ENCODE measurements at places on chromosomes 3 and 15. TPM values are rescaled to one million over a fixed set of nuclear protein-coding genes. Genes with fewer than 3 reads are reported as not detected.

- no peaks in the 10 kb centered on the region for H3K4me1 ChIP-seq
- H3K27me3 ChIP-seq = no peaks in the 10 kb centered on the region
- no peak overlapping the region for H3K4me3 ChIP-seq
- no peaks in the 10 kb centered on the region for H3K36me3 ChIP-seq
- DNase-seq = no peak
Measured at GRCh38 chr3:189342811-189343210, 171.0 kb downstream of the TPRG1 start.

- no peaks in the 10 kb centered on the region for H3K4me1 ChIP-seq
- H3K4me3 ChIP-seq = no peak overlapping the region
- DNase-seq = no peak
- no peak overlapping the region for H3K27ac ChIP-seq
- H3K36me3 ChIP-seq = no peaks in the 10 kb centered on the region
Measured at GRCh38 chr15:73844356-73844755, 29.0 kb upstream of the TBC1D21 start.

DNA sequence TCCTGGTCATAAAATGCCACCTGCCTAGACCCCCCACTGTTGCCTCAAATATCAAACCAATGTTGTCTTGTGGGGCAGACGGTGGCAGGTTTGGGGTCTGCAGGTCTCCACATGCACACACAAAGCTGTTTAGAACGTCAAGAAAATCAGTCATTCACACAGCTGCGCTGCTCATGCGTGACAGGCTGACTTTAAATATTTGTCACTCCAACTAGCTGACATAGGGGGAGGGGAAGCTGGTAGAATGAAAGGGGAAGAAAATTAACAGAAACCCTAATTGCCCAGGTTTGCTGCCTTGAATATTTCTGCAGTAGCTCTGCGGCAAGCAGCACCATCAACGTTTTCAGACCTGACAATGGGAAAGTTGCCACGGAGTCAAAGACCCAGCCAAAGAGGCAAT, 201.8 kb downstream of the ABHD5 start:
- H3K4me3 ChIP-seq = no peak overlapping the region
- H3K4me1 ChIP-seq = peaks cover 3% of the 10 kb centered on the region
- H3K36me3 ChIP-seq = no peaks in the 10 kb centered on the region
- no peak overlapping the region for H3K27ac ChIP-seq

DNA sequence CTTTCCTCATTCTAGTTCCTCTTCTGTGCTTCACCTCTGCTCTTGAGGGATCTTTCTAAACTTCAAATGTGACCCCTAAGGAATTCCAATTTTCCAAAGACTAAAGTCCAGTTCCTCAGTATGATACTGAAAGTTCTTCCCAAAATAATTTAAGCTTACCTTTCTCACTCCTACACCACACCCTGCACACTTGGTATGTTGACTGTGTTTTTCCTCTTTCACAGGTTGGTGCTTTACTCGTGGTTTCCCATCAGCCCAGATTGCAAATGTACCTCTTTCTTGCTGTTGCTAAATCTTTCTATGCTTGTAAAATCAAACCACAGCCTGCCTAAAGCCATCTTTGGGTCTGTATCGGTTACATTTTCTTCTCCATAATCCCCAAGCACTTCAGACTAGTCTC, 30.5 kb upstream of the CLDN16 start:
- no peak for DNase-seq
- H3K27me3 ChIP-seq = no peaks in the 10 kb centered on the region
- no peak overlapping the region for H3K27ac ChIP-seq
- no peak overlapping the region for H3K4me3 ChIP-seq
- H3K4me1 ChIP-seq = no peaks in the 10 kb centered on the region

DNA sequence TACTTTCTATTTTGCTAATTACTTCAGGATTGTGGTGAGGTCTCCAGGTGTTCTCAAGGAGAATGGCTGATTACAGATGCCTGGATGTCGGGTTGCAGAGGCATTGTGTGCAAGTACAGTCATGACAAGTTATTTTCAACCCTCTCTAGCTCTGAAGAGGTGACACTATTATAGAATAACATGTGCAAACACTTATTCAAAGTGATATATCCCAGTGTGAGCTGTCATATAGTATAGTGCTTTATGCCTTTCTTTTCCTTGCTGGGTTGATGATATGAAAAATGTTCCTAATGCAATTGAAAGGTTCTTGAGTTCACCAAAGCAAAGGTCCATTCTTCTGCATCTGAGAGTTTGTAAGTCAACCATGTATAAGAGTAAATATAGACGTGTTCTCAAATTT, 167.2 kb downstream of the SPATA16 start:
- no peaks in the 10 kb centered on the region for H3K4me1 ChIP-seq
- DNase-seq = no peak
- no peaks in the 10 kb centered on the region for H3K36me3 ChIP-seq
- H3K27me3 ChIP-seq = no peaks in the 10 kb centered on the region

DNA sequence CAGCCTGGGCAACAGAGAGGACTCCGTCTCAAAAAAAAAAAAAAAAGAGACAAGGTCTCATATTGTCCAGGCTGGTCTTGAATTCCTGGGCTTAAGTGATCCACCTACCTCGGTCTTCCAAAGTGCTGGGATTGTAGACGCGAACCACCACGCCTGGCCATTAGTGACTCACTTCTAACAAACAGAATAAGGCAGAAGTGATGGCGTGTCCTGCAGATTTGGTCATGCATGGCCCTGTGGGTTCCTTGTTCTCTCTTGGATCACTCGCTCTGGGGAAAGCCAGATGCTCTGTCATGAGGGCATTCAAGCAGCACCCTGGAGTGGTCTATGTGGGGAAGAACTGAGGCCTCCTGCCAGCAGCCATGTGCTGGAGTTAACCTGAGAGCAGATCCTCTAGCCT, 27.4 kb upstream of the TJP1 start:
- H3K27me3 ChIP-seq = no peaks in the 10 kb centered on the region
- DNase-seq = no peak
- H3K4me3 ChIP-seq = no peak overlapping the region

DNA sequence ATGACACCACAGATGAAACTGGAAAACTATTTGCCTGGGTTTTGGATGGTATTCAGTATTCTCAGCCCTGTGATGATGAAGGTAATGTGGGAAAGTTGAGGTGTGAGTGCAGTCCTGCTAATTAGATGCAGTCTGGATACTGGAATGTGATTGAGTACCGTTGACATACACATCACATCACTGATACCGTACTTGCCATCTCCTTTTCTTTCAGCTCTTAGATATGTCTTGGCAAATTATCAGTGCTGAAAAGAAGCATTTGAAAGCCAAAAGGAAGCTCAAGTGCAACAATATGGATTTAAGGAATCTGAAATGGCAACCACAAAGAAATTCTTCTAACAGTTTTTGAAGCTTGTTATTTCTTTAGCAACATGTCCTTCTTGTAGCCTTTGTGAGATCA, 381.4 kb upstream of the TGFBR2 start:
- no peaks in the 10 kb centered on the region for H3K27me3 ChIP-seq
- peaks cover 4% of the 10 kb centered on the region for H3K4me1 ChIP-seq
- H3K36me3 ChIP-seq = no peaks in the 10 kb centered on the region
- no peak overlapping the region for H3K4me3 ChIP-seq
- no peak overlapping the region for H3K27ac ChIP-seq
- no peak for DNase-seq

The ATP13A5 gene
- not detected for polyA plus RNA-seq

Data from small intestine (tissue), 16 donors.